ENCODE measurements at places on chromosomes 3 and 15.

DNA sequence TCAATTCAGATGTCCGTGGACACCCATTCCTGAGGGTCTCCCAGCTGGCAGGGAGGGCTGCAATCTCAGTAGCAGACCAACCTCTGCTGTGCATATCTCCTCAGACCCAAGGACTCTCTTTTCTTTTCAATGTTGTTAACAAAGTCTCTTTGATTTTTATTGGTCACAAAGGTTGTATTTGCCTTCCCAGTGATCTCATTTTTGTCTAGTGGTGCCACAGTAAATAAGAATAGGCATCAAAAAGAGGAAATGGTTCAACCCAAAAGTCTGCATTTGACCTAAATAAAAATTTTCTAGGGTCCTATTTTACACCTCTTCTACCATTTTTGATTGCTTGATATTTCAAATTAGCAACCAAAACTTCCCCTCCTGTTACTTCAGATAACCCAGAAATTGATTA, 225.9 kb downstream of the CDIN1 start:
- DNase-seq, result no peak

GRCh38 chr3:106167728-106168127, 298.9 kb upstream of the CBLB start:
- DNase-seq, result no peak

DNA sequence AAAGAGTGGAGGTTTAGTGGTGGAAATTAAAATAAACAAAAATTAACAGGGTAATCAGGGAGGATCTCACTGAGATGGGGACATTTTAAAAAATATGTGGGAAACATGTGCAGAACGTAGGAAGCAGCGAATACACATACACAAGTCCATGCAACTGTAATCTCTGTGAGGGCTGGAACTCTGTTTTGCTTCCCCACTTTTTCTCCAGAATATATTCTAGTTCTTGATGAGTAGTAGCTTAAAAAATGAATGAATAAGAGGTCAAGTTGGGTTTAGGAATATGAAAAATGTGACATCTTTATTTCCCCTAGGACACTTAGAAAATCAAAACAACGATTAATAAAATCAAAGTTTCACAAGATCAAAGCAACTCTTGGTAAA, 312.2 kb upstream of the ZNF717 start:
- DNase-seq, result no peak

DNA sequence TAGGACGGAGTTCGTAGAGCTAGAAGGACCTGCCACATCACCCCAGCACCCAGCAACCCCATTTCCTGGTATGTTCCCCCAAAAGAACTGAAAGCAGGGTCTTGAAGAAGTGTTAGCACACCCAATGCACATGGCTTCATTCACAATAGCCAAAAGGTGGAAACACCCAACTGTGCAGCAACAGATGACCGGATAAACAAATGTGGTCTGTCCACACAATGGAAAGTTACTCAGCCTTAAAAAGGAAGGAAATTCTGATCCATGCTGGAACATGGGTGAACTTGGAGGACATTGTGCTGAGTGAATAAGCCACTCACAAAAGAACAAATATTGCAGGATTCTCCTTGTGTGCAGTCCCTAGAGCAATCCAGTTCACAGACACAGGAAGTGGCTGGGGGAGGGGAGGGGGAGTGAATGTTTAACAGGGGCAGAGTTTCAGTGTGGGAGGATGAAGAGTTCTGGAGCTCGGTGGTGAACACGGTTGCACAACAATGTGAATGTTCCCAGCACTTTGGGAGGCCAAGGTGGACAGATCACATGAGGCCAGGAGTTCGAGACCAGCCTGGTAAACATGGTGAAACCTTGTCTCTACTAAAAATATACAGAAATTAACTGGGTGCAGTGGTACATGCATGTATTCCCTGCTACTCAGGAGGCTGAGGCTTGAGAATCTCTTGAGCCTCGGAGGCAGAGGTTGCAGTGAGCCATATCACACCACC, 157.5 kb downstream of the NUP210 start:
- DNase-seq, result no peak

DNA sequence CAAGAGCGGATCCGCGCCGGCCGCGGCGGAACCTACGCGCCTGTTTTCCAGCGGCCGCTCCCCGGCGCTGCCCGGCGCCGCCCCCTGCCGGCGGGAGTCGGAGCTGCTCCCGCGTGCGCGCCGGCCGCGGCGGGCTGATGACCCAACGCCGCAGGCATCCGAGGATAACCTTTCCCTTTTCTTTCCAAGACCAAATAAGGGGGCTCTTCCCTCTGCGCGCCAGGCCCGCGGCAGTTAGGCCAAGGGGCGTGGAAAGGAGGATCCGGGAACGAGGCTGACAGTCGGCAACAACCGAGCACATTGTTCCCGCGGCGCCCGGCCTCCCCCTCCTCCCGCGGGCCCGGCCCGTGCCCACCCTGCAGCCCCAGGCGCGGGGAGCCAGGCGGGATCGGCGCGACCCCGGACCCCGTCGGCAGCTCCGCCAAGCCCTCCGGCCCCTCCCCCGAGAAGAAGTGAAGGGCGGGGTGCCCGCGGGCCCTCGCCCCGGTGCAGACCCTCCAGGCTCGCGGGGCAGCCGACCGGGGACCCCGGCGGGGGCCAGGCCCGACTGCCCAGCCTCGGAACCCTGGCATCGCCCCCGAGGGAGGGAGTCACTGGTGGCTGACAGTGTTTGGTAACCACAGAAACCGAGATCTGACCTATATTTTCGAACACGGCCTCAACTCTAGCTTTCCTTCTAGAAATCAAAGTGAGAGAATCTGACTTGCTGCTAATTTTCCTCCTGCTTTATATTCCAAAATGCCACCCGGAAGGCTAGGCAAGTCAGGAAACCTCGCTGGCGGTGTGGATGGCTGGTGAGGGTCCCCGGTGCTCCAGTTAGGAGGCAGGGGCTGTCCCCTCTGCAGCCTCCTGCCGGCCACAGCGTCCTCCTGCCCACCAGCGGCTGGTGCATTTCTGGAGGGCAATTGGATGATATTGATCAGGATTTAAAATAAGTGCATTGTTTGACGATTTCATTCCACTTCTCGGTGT, 45.6 kb upstream of the SYNM start:
- no peak for DNase-seq

GRCh38 chr3:115077501-115078250, 69.4 kb downstream of the ZBTB20 start:
- DNase-seq, result no peak

DNA sequence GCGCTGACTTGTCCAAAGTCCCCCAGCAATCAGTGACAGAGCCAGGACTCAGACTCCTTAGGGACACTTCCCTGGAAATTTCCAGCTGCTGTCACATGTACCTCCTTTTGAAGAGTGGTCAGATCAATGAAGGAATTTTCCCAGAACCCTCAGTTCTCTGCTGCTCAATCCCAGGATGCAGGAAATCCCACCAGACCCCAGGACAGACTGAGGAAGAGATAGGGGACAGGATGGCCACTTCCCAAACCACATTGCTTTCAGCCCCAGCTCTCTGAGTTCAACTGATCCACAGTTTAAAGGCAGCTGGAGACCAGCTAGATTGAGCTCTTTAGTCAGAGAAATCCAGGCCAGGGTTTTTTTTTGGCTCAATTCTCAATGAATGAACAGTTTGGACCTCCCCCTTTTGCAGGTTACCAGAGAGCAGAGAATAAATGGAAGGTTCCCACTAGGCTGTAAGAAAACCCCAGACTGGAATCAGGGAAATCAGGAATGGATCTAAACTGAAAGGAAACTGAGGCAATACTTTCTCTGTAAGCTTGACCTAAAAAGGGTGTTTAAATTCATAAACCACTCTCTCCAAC, 1.5 kb downstream of the CYP1A1 start:
- no peak for DNase-seq

GRCh38 chr3:154458560-154458959, 28.6 kb upstream of the GPR149 start:
- DNase-seq, result no peak

DNA sequence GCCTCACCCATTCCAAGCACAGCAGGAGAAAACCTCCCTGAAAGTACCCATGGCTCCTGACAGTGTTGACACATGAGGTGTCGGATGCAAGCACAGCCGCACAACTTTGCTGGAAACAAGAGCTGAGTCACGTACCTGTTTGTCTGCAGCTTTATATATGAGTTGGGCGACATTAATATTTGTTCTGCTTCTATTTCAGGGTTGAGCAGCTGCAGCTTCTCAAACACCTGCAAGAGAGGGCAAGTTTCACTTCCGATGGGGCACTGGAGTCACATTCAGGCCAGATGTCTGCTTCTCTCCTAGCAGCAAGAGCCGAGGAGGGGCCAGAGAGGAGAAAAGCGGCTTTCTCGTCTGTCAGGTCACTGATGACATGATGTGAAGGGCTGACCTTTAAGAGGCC, 88.0 kb downstream of the NUP210 start:
- no peak for DNase-seq

DNA sequence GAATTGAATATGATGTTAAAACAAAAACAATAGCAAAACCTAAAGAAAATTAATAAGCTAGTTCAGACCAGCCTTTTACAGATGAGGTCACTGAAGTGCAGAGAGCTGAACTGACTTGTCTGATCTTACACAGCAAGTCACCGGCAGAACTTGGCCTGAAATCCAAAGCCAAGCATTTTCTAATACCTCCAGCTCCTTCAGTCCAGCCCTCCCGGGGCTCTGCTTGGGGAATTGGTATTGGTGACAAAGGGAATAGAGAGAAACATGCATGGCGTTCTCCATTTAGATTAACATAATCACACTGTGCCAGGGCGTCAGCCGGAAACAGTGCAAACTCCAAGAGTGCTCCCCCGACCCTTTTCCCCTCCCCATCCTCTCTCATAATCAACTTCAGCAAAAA, 14.1 kb upstream of the ZSCAN2 start:
- no peak for DNase-seq

DNA sequence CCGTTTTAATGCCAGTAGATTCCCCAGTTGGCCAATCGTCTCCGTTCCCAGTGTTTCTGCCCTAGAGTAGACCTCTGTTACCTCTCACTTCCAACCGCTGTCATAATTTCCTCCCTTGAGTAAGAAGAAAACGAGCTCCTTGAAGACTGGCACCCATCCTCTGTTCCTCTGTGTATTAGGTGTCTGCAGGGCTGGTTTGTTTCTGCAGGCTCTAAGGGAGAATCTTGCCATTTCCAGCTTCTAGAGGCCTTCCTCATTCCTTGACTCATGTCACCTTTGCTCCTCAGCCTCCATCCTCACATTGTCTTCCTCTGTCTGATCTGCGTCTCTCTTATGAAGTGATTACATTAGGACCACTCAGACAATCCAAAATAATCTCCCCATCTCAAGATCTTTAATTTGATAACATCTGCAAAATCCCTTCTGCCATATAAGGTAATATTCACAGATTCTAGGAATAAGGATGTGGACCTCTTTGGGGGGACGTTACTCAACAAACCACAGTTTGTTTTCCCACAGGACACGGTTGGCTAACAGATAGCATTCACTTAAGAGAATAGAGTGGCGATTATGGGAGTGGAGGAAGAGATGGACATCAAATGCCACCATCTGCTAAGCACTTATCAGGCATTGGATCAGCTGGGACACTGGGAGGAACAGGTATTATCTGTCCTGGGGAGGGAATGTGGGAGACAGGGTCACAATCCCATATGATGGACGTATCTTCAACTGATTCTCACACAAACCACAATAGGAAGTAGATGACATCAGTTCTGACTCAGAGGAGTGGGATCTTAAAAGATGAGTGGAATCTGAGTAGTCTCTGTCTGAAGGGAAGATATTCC, 17.1 kb downstream of the ARHGAP31 start:
- no peak for DNase-seq

- DNase-seq, result peak; percentile 92
Measured at GRCh38 chr3:33145901-33146580, 32.2 kb downstream of the CRTAP start.

GRCh38 chr3:58666683-58667082, at the start of gene FAM3D:
TSS of gene FAM3D (minus strand) at chr3:58666774. CDS start at chr3:58655563, 11,211 bp downstream.
- no peak for DNase-seq

GRCh38 chr3:128559486-128560225, 66.7 kb upstream of the GATA2 start:
- no peak for DNase-seq

GRCh38 chr3:188947401-188948280, 224.1 kb upstream of the TPRG1 start:
- DNase-seq, result peak; percentile 79

GRCh38 chr15:56749982-56750381, 16.7 kb upstream of the ZNF280D start:
- DNase-seq, result no peak

DNA sequence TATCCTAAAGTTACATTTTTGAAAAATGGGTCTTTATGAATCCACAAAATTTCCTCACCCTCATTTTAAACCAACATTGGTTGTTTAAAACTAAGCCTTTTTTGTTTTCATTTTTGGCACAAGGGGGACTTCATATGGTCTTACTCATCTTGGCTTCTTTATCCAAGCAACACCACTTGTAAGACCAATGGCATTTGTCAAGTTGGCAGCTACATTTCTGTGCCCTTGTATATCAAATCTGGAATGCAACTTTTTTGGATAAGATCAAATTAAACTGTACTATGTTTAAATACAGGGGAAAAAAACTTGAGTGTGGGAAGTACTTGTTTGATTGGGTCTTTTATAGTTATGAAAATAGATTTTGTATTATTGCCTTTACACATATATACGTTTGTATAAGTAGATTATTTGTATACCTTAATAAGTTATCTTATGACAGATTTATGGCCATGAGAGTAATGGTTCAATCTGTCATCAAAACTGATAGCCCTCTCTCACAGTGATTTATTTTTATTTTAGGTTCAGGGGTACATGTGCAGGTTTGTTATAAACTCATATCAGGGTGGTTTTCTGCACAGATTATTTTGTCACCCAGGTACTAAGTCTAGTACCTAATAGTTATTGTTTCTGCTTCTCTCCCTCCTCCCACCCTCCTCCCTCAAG, 43.4 kb downstream of the GPR160 start:
- DNase-seq, result no peak

- DNase-seq, result no peak
Measured at GRCh38 chr15:96358821-96359615, 28.5 kb downstream of the NR2F2 start.
